CD4-positive, alpha-beta T cell treated with Interleukin-17A for 1 hour (primary cell): ENCODE measurements at places on chromosomes 3 and 15.

GRCh38 chr3:85574006-85574705 is 615.4 kb downstream of the CADM2 start:
- DNase-seq, result no peak

DNA sequence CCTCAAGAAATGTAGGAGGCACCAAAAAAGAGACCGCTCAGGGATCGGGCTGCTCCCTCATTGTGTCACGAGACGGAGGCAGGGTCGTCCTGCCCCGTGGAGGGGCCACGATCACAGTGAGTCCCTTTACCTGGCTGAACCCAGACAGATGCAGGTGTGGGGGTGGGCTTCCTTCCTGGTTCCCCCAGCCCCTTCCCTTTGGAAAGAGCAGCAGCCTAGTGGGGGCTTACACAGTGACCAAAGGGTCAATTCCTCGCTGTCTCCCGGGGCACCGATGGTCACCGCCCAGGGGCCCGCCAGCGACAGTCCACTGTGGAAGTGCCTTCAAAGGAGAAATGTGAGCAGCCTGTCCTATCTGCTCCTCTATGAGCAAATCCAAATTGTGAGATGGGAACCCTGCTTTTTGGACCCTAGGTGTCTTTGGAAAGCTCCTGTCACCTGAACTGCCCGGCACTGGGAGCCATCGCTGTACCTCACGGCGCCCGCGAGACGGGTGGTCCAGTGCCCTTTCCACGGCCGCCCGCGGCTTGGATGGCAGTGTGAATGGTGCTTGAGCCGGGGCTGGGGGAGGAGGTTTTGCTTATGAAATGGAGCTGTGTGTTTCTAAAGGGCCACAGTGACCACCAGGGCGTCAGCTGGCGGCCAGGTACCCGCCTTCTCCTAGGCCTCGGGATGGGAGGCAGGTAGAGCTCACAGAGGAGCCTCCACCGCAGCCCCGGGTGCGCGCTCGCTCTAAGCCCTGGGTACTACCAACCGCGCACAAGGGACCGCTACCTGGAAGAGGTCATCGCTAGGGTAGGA is 155.7 kb downstream of the KLF13 start:
- no peak for DNase-seq

- no peak for DNase-seq
Observed at GRCh38 chr15:92011611-92012367, 158.3 kb downstream of the SLCO3A1 start.

GRCh38 chr3:154781595-154781994 is 298.5 kb upstream of the MME start:
- DNase-seq, result no peak

DNA sequence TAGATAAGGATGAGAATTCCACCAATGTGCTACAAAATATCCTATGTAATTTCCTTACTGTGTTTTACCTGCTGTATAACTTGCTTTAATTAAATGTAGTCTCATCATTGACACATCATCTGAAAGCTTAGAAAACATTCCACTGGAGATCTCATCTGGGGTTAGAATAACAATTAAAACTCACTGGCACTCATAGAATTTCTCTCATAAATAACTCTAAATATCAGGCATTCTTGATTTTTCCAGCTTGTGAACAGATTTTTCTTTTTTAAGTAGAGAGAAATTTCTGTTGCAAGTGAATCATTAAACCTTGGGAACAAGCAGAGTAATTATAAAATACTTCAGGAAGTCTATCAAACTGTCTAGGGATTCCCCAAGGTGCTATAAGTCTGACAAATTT is 843.8 kb downstream of the NAALADL2 start:
- DNase-seq, result no peak
